Renal cortical epithelial cell (primary cell): ENCODE measurements at places on chromosomes 12 and 14.

GRCh38 chr12:130803702-130804101 lies 35.3 kb downstream of the STX2 start:
- no peak for DNase-seq

DNA sequence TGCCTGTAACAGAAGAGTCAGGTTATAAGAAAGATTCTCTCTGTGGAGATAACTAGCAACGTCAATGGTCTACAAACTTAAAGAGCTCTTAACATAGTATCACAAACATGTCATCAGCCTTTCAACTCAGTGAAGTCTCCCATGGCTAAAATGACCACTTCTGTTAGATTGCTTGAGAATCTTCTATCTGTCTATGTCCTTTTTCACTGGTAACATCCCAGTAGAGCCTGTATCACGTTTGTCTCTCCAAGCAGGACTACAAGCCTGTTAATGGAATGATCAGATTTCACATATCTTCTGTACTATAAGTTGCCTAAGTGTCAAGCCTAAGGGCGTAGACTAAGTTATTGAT lies 50.7 kb downstream of the SLC2A13 start:
- no peak for DNase-seq

- peak; percentile 43 for DNase-seq
Observed at GRCh38 chr12:10673659-10674384, at the start of gene STYK1. Gene STYK1 (minus strand): TSS chr12:10674052. CDS start chr12:10634618, 39,434 bp downstream.

DNA sequence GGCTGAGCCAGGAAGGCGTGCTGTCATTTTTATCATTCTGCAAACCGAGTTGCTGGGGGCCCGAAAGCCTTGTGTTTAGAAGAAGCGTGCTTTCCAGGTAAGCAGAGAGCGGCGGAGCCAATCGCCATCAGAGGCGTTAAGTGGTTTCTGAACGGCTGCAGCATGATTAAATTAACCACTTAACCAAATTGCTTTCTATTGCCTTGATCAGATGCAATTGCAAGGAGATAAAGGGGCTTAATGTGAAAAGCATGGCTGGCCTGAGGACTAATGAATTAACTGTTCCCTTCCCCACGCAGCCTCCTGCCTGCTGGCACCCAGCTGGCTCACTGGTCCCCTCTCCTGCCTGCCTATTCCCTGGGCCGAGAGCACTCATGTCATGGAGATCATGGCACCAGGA lies 36.6 kb upstream of the CHGA start:
- no peak for DNase-seq

DNA sequence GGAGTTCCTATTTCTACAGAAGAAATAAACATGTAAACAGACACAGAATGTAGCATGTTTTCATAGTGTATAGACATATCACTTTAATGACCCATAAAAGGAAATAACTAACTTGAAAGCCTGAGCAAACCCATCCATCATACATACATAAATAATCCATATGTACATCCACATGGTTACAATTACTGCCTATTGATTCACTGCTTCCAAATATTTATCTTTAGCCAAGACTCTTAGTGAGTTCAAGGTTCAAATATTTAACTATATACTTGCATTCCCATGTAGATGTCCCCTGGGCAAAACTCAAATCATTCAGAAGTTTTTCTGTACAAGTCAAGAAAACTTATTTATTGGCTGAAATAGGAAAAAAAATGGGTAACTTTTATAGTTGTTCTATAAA lies 95.4 kb downstream of the CCER1 start:
- DNase-seq, result no peak

DNA sequence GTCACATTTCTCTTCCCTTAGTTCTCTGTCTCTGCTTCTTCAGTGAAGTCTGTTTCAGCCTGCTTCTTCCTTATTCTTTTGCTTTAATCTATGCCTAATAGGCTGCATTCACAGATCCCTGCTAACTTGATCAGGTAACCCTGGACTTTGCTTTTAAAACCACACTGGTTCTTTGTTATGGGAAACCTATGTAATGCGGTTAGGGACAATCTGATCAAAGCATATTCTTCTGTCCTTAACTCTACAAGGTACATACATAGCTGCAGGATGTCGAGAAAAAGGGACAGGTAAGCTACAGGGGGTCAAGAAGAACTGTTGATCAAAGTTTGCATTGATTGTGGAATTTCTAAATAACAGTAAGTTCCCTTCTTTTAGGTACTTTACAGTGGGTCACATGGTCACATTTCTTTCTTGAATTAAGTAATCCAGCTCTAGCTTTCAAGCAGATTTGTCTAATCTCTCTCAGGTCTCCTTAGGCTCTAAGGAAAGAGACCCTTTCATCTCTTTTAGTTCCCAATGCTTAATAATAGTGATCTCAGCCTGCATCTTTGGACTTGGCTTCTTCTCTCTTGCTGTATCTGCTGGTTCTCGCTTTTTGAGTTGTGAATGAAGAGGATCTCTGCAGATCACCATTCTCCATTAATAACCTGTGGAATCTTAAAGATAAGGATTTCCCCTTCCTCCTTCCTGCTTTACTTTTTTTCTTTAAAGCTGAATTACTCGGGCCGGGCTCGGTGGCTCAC lies 3.8 kb downstream of the COPZ1 start:
- DNase-seq, result no peak

DNA sequence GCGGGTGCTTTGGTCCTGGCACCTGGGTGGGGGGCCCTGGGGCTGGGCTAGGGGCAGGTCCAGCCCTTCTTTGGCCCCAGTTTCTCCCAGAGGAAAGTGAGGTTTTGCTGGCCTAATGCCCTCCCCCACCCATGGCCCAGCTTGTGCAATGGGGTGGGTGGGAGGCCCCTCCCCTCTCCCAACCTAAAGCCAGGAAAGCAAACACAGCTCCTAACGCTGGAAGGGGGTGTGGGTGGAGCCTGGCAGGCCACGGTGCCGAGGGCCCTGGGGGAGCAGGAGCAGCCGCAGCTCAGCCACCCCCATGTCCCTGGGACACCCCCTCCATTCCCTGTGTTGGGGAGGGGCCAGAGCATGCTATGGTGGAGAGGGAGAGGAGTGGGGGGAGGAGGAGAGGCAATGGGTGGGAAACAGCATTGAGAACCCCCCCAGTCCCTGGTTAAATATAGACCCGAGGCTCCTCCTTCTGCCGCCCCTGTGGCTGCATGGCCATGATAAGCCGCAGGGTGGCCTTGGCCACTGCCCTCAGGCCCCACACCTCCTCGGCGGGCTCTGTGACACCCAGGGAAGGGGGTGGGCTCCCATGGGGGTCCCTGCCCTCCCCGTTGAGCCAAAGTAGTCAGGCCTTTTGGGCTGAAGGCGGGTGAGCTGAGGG lies 4.7 kb downstream of the EXOC3L4 start:
- no peak for DNase-seq

GRCh38 chr12:109169686-109170085 lies 53.3 kb downstream of the ACACB start:
- no peak for DNase-seq

DNA sequence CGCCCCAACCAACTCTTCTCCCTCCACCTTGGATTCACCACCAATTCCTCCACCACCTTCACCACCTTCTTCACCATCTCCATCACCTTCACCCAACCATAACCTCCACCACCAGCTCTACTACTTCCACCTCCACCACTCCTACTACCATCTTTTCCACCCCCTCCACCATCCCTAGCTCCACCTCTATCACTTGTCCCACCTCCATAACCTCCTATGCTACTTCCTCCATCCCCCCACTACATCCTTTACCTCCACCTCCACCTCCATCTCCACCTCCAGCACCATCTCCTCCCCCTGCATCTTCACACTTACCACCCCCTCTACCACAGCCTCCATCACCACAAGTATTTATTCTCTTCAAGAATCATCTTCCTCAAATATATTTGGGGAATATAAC lies 254.9 kb upstream of the EGLN3 start:
- DNase-seq, result no peak

- DNase-seq, result no peak
Observed at GRCh38 chr14:100063314-100063941, 1.8 kb upstream of the EVL start.

DNA sequence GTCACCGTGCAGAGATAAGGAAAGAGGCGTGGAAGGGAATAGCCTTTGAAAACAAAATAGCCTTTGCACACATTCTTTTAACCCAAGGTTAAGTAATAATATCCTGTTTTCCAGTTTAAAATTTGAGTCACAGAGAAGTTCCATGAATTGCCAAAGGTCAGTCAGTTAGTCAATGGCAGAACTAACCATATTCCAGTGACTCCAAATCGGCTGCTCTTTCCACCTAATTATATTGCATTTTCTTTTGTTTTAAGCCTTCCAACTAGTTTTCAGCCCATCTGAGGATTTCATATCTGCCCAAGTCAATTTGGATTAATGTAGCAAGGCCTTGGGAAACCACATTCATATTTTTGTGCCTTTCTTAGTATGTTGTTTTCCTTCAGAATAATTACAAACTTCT lies 373.0 kb downstream of the CCDC91 start:
- DNase-seq, result no peak

GRCh38 chr14:50521912-50522341 lies 10.4 kb downstream of the MAP4K5 start:
- DNase-seq, result no peak

GRCh38 chr12:12180136-12180535 lies 86.7 kb downstream of the LRP6 start:
- no peak for DNase-seq

DNA sequence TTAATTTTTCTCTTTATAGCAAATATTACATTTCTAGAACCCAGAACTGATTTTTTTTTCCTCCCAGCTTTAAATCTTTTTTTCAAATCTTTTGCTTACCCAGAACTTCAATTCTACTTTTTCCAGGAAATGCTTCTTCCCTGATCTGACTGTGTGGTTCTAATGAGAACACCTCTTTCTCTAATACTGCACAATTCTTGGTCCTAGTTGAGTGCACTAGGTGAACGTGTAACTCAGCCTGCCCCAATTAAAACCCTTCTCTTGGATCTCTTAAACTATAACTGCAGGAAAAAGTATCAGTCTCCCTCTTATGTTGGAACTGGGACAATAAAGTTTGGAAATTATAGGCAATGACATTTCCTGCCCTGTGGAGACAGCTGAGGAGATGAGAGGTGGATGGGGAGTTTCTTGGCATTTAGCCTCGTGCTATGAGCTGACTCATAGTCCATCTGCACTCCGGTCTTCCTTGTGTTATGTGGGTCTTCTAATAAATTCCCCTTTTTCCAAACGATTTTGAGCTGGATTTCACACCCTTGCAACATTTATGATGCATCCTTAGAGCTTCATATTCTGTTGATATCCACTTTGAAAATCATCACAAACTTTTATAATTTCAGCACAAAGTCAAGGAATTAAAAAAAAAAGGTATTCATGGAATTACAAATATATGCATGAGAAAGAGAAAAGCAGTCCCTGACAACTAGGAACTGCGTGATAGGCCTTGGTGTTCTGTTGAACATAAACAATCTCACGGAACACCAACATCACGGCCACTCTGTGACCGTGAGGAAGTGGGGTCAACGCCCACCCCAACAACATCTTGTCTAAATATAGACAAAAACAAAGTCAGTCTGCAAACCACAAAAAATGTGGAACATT lies 52.4 kb downstream of the BRMS1L start:
- peak; percentile 81 for DNase-seq

- no peak for DNase-seq
Observed at GRCh38 chr12:124947013-124947412, 32.6 kb upstream of the UBC start.

- DNase-seq, result no peak
Observed at GRCh38 chr14:85254711-85255110, 275.2 kb upstream of the FLRT2 start.

- DNase-seq, result peak; percentile 71
Observed at GRCh38 chr14:54665946-54666345, 99.0 kb downstream of the SAMD4A start.

GRCh38 chr12:1204581-1205121 lies 213.6 kb downstream of the ERC1 start:
- no peak for DNase-seq

GRCh38 chr12:132188916-132189325 lies 44.7 kb downstream of the NOC4L start:
- no peak for DNase-seq

DNA sequence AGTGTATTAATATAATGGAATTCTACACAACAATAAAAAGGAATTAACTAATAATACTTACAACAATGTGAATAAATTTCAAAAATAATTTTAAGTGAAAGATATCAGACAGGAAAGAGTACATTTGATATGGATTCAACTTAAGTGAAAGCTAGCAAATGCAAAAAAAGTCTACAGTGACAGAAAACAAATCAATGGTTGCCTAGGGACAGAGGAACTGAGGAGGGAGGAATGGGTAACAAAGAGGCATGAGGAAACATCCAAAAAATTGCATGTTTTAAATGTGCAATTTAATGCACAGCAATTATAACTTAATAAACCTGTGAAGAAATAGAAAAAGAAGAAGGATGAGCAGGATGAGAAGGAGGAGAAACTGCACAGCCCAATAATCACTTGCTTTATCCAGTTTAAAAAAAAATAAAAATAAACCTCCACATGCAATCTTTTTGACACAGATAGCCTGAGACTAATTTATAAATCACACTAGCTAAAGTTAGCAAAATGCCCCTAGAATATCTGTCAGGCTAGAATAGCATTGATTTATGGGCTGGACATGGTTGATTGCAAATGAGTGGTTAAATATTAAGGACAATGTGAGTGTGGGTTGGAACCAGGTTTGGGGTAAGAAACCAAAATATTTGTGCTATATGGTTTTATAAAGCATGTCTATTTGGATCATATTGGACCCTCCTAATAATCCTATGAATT lies 1089.1 kb downstream of the TRHDE start:
- peak; percentile 45 for DNase-seq

- DNase-seq, result peak; percentile 3
Observed at GRCh38 chr12:129819391-129819790, 84.4 kb downstream of the TMEM132D start.

DNA sequence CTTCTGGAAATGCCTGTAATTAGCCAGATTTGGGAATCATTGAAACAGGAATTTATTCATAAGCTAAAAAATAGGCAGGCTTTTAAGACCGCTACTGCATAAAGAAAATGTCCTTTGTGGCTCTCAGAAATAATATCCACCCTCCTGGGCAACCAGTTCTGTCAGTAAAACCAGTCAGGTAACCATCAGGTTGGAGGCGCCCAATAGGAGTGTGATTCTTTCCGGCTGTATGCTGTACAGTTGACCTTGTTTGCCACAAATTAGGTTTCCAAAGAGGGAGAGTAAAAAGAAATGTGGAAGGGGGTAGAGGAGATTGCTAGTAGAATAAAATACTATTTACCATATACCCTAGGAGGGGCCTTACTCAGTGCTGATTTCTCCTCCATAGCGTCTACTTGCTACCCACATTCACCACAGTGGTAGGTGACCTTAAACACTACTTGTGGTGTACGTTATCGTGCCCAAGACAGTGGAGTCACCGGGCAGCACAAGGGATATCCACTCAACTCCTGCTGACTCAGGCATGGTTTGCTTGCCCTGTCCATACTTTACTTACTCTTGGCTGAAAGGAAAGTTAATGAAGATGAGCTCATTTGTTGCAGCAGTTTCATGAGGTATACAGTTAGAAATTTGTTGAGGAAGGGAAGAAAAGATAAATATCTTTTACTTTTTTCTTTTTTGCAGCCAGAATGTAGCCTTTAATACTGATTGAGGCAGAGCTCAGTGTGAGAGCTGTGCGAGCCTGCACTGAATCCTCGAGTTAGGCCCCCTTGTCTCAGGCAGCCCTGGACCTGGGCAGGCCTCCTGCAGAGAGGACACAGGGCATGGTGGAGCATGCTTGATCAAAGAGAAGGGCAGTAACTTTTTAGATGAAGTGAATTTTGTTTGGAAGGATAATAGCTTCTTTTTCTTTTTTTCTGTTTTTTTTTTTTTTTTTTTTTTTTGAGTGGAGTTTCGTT lies 76.7 kb downstream of the DIP2B start:
- DNase-seq, result peak; percentile 63

- DNase-seq, result no peak
Observed at GRCh38 chr12:110794623-110795280, 52.0 kb upstream of the CCDC63 start.
